ENCODE measurements at places on chromosomes 7 and 10.

DNA sequence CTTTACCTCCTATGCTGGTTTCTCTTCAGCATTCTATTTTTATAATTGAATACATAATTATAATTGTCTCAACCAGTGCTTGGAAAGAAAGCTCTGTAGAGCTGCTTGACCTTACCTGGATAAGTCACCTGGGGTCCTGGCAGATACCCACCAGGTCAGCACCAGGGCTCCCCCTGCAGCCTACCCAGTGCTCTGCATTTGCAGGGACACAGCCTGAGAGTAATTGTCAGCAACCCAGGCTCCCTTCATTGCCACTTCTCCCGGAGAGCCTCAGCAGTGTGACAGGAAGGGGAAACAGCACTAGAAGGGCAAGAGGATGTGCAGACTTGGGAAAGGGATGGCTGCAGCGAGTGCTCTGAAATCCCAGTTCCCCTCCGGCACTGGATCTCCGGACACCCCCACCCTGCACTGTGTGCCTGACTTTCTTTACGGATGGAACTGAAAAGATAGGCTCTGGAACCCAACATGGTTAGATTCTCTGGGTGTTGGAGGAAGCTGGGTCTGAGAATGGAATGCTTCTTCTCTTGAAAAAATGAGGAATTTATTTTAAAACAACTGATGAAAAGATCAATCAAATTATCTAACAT lies 11.4 kb upstream of the PAX4 start:
- peak; percentile 59 for DNase-seq

DNA sequence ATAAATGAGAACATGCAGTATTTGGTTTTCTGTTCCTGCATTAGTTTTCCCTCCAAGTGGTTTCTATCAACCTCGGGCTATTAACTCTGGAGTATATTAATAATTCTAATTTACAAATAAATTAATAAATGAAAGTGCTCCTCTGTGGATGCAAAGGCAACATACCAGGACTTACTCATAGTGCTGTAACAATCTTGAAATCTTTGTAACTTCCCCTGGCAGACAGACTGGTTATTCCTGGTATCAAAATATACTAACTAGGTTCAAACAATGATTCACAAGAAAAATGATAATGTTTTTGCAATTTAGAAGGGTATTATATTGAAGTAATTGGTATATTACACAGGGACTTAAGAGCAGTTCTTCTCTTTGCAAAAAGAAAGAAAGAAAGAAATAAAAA lies 177.2 kb downstream of the FANK1 start:
- no peak for DNase-seq

DNA sequence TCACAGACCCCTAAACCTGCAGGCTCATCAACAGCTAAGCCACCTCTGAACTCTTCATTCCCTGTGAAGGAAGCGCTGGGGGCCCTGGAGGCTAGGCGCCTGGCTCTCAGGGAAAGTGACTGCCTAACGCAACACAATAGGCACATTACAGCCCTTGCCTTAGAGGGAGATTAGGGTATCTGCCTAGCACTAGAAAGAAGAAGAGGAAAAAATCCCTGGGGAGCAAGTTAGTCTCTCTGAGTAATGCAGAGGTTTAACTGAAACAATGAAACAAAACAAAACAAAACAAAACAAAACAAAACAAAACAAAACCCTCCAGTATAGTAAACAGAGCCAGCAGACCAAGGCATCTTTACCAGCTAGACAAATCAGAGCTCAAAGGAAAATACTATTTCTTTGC lies 2.6 kb downstream of the ZNF777 start:
- DNase-seq: no peak

DNA sequence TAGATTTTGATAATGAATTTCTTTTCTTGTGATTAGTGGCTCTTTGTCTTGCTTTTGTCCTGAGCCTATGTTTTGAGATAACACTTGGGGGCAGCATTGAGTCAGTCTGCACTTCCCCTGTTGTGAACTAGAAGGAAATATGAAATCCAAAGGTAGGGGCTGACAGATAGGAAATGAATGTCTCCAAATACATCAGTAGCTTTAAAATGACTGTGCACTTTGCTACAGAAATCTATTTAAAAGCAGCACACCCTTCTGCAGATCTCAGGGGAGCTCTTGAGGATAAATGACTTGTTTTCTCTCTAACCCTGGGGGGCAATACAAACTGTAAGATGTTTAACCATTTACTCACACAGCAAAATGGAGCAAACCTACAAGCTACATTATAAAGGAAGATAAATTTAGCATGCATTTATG lies 176.0 kb upstream of the MYO3A start:
- DNase-seq: peak; percentile 19

GRCh38 chr10:66723608-66724400 lies 202.0 kb upstream of the LRRTM3 start:
- DNase-seq: no peak

- DNase-seq: peak; percentile 61
Observed at GRCh38 chr7:120857588-120858573, at the start of gene TSPAN12. Gene TSPAN12 (minus strand): TSS chr7:120858144. CDS start chr7:120856763, 1,381 bp downstream.
